ENCODE measurements at places on chromosomes 11 and 22.
A peak's percentile ranks its signal among the peaks of the same experiment; 100 is the strongest.

- no peak for DNase-seq
Measured at GRCh38 chr11:122755409-122755808, 82.9 kb upstream of the CRTAM start.

DNA sequence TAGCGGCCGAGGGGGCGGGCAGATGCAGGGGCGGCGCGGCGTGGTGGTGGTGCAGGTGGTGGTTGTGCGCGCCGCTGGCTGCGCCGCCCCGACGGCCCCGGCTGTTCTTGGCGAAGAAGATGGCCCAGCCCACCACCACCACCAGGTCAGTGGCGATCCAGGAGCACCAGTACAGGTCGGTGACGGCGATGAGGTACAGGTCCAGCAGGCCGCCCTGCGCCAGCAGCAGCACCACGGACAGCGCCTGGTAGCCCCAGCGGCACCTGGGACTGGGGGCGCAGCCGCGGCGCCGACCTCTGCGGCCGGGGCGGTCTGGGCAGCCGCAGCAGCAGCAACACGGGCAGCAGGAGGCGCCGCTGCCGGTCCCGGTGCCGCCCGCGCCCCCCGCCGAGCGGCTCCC lies 879 bp downstream of the TMEM121B start:
- peak; percentile 67 for DNase-seq

DNA sequence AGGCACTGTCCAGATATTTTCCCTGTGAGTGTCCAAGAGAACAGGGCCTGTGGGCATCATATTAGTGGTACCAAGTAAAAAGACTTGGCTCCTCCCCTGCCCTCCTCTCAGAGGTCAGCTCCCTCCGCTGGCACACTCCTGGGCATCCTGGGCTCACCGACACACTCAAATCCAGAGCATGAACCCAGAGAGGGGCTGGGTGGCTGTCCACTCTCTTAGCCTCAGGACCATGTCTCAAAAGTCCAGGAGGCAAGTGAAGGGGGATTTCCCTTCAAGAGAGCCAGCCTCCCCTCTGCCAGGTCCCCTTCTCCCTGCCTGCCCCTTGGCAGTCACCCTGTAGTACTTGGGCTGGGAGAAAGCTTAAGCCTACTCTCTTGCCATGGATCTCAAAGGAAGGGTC lies 10.3 kb downstream of the BCL9L start:
- no peak for DNase-seq

- peak; percentile 49 for DNase-seq
Measured at GRCh38 chr11:62324731-62325556, 12.3 kb upstream of the ASRGL1 start.

GRCh38 chr11:71197096-71197495 lies 55.3 kb downstream of the SHANK2 start:
- DNase-seq, result no peak

- DNase-seq, result no peak
Measured at GRCh38 chr11:13052130-13052571, 43.0 kb downstream of the RASSF10 start.

DNA sequence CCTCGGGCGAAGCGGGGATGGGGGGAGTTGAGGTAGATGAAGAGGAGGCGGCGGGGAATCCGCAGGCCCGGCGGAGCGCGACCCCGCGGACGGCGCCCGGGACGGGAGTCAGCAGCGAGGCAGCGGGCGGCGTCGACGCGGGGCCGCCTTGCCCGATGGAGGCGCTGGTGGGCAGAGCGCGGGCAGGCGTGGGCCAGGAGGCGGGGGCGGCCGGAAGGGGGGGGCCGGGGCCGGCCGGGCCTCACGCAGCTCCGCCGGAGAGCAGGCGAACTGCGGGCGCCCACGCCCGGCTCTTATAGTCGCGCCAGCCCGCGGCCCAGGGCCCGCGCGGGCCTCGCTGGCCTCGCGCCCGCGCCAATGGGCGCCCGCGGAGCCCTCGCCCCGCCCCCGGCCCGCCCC lies at the start of gene IGF2:
TSS of gene IGF2 (minus strand) at position 267 of the 399 bp plus-strand sequence. CDS start 3,866 bp downstream, outside the sequence.
- no peak for DNase-seq

- no peak for DNase-seq
Measured at GRCh38 chr22:44281768-44282637, 30.7 kb downstream of the SHISAL1 start.

DNA sequence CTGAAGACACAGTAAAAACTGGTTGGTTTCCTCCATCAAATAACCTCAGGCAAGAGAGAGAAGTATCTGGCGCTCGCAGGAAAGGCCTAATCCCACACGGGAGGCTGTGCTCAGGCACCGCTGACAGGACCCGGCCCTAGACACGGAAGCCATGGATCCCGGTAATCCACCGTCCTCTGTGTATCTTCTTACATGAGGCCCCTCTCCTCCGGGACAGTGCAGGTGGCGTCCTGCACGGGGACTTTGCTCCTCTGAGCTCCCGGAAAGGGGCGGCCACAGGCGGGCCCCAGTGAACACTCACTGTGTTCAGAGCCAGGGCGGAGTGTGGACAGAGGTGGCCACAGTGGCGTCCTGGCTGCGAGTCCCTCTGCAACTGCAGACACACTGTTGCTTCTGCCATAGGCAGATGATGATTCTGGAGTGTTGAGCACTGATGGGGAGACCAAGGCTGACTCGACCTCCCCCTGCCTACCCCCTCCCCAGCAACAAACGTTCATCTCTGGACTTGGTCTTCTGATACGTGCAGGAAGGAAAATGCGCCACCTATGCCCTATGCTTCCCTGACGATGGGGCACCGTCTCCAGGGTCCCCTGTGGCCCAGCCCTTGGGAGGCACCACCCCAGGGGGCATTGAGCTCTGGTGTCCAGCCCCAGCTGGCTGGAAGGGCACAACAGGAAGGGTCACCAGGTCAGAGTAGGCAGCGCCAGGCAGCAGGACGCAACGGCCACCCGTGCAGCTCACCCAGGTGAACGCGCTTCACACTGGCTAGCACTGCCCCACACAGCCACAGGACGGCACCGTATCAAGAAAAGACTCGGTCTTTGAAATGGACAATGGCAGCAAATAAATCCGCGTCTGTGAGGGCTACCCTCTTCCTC lies 95.7 kb downstream of the TRMU start:
- DNase-seq, result no peak

- DNase-seq, result no peak
Measured at GRCh38 chr22:37269936-37270678, 12.2 kb upstream of the CYTH4 start.

DNA sequence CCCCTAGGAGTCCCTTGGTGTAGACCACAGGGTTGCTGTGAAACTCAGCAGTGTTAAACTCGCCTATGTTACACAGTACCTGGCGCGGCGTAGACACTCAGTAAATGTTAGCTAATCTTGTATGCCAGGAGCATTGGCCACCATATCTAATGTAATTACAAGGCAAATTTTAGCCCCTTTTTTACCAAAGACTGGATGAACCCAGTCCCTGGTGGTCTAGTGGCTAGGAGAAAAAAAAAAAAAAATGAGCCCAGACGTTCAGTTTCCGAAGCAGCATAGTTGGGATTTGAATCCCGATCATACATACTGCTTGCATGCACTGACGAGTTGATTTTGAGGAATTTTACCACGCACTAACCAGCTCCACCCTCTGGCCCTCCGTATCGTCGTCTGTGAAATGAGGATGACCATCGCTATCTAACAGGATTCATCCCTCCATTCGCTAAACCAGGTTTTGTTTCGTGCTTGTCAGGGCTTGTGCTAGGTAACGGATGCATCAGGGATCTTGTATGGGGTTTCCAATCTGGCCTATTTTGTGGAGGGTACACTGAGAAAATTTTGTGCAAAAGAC lies 688 bp downstream of the PTS start:
- peak; percentile 48 for DNase-seq

- no peak for DNase-seq
Measured at GRCh38 chr11:93169950-93170561, 27.7 kb downstream of the SLC36A4 start.

DNA sequence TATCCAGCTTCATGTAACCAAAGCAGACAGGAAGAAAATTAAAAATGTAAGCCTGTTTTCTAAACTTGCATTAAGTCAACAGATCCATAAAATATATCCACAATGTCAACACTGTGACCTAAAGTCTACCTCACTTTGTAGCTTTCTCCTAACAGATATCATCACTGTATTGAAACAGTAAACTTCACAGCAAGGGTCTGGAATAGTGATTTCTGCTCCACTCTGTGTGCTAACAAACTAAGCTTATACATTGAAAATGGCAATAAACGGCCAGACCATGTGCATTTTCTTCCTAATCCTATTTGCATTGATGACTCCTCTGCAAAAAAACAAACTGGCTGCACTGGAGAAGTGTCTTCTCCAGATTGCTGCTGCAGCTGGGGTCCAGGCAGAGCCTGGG lies 26.8 kb downstream of the CADM1 start:
- no peak for DNase-seq

GRCh38 chr11:67507242-67507863 lies 609 bp downstream of the CDK2AP2 start:
- DNase-seq, result no peak

DNA sequence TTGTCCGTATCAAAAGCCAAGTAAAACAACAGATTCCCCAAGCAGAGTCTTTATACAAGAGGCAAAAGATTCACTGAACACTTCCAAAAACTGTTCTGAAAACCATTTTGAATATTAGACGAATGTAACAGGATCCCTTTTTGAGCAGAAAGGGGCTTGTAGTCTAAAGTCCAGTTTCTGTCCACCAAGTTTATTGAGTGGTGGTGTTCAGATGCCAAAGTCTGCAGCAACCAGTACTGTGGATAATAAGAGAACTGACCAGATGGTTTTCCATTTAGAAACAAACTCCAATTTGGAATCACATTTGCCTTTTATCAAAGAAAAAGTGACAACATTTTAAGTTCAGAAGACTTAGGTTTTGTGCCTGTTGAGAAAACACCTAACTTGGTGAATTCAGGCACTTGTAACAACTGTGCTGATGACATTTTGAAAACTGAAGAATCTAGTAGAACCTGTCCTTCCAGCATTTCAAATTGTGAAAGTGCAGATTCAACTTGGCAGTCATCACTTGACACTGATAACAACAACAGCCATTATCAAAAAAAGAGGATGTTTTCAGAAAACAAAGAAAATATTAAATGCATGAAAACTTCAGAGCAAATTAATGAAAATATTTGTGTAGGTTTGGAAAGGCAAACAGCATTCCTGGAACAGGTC lies 217.1 kb downstream of the CSNK2A3 start:
- no peak for DNase-seq

DNA sequence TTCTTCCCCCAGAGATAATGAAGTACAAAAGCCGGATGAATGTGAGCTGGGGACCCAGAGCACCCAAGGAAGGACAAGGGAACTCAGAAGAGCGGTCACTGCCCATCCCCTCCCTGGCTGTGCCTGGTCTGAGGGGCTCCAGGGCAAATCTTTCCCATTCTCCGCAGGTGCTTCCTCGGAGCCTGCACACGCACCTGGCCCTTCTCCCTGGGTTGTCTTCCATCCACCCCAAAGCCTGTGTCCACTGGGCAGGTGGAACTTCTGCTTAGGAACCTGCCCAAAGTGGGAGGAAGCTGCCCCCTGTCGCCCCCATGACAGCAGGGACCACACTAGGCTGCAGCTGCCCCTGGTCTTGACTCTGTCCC lies 121.0 kb upstream of the FGF3 start:
- DNase-seq, result no peak

DNA sequence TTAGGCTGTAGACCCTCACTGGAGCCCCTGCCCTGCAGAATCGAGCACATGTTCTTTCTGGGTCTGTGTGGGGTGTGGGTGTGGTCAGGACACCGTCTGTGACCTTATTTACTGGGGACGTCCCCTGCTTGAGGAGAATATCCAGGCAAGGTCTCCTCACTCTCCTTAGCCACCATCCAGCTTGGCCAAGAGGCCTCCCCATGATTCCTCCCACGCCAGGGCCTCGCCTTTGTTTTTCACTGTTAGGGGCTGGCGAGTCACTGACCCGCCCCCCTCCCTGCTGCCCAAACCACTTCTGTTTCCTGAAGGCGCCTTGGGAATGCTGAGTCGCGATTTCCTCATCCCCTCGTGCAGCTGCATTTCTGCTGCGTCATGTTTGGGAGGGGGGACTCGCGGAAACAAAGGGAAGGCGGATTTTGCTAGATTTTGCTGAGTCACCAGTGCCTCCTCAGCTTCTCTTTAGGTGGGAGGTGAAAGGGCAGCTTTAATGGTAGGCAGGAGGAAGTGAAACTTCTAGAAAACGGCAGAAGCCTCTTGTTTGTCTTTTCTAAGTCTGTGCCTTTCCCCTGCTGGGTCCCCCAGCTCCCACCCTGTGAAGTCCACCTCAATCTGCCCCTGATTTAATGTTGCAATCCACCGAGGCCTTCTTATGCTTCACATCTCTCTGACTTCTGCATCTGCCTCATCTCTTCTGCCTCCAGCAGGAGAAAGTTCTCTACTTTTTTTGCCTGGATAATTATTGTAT lies 4.0 kb upstream of the HMOX1 start:
- DNase-seq, result peak; percentile 84

DNA sequence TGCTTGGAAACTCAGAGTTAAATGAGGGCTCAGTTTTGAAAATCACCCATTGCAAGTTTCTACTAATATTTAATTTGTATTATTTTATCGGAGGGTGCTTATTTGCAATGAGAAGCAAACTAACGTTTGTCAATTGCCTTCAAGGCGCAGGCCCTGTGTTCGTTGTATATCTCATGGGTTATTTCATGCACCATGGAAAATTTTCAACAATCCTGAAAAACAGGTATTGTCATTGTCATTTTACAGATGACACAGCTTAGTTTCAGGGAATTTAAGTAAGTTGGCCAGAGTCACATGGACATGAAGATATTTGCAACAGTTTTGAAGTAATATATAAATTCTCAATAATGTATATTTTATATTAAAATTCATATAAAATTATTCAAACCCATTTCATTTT lies 157.7 kb upstream of the MTMR2 start:
- no peak for DNase-seq

DNA sequence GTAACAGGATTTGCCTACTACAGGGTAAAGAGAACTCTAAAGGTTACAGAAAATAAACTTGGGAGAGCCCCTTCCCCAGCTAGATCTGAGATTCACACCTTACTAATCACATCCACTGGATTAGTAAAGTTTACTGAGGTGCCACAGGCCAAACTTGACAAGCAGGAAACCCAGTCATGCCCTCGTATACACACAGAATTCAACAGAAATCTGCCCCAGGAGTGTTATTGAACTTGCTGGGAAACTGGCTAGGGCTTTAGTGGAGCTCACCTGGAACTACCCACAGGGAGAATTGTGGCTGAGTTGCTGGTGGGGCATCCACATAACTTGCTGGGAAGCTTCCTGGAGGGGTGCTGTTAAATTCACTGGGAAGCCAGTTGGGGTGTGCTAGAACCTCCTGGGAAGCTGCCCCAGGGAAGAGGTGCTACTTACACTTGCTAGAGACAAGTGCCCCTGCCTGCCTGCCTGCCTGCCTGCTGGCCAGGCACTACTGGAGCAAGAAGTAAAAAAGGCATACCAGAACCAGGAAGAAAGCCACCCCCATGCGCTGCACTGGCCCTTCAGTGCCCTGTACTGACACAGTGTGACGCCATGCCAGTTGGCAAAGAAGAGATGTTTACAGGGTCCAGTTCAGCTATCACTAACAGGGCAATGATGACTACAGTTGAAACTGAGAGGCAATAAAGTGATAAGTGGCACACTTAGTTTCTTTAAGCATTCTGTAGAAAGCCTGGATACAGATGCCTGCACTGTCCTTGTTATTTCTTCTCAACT lies 106.5 kb downstream of the ALX4 start:
- no peak for DNase-seq

- no peak for DNase-seq
Measured at GRCh38 chr11:15334766-15335165, 220.0 kb downstream of the INSC start.

All from HTR-8/SVneo (cell line).